ENCODE measurements at places on chromosomes 1 and 21.
A peak's percentile ranks its signal among the peaks of the same experiment; 100 is the strongest.

- DNase-seq, result no peak
These were observed 7.5 kb upstream of the DPH2 start for GRCh38 chr1:43962324-43962723.

- DNase-seq, result no peak
These were observed 62.2 kb downstream of the CAPZB start for GRCh38 chr1:19423130-19423529.

- no peak for DNase-seq
These were observed 183.2 kb downstream of the KIF26B start for GRCh38 chr1:245337829-245338484.

- no peak for DNase-seq
These were observed 140.8 kb downstream of the PTGER3 start for GRCh38 chr1:70906800-70907199.

DNA sequence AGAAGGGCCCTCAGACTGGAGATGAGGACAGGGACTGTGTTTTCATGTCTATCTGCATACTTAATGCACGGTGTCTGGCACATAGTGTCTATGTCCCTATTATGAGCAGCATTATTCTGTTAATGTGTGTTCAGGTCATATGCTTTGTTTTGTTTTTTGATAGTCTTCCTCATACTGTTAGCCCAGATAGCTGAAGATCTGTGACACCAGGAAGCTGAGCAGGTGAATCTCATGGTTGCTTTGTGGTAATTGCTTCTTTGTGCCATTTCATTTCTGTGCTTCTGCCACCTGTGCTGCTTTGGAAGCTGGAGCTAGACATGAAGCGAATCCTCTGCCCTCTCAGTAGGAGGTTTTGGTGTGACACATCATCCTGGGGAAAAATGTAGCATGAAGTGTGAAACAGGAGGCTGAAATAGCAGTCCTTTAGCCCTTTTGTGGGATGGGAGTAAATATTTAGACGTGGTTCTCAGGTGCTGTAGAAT, 15.8 kb downstream of the SMAP2 start:
- no peak for DNase-seq

GRCh38 chr21:39630191-39630591, 17.5 kb downstream of the B3GALT5 start:
- peak; percentile 51 for DNase-seq
